Right lung (tissue), 10 donors: ENCODE measurements at places on chromosomes 2 and 18. TPM values are rescaled to one million over a fixed set of nuclear protein-coding genes. Genes with fewer than 3 reads are reported as not detected.

DNA sequence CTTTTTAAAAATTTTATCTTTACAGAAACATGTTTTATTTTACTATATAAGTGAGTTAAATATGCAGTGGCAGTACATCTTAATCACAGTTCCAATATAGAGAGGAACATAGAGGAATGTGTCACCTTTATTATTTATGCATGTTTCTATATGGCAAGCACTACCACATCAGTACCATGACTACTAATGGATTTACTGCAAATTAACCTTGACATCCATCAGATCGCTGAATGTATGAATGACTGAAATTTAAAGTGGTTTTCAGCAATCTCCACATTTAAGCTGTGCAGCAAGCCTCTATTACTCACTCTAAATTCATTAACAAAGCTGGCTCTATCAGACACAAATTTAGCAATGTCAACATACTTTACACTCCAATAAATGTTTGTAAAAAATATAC lies 790.6 kb downstream of the NRXN1 start:
- no peak for DNase-seq

- DNase-seq: peak; percentile 20
Observed at GRCh38 chr2:138707392-138708074, 72.7 kb downstream of the NXPH2 start.

DNA sequence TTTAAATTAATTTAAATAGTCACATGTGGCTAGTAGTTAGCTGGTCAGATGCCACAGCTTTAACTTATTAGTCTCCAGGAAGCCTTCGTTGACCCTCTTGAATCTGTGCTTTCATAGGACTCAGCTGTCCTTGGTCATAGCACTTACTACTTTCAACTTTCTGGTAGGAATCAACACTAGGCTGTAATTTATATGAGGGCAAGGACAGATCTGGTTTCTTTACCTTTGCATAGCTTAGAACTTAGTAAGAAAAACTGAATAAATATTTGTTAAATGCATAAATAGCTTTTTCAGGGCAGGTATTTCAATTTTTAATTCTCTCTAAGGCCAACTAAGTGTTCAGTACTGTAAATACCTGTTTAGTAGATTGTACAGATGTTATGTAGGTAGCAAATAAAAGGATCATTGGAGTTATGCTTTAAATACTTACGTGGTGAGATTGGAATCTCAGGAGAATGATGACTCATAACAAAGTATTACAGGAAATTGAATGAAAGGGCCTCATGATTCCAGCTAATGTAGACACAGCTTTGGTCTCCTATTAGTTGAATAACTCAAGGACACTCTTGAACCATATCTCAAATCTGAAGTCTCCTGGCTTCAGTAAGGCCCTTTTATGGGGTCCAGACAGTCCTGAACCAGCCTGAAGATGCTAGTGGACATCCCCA lies 2.6 kb downstream of the CLIP4 start:
- DNase-seq: no peak

- DNase-seq: no peak
Observed at GRCh38 chr2:202842690-202843089, 28.9 kb downstream of the ICA1L start.

DNA sequence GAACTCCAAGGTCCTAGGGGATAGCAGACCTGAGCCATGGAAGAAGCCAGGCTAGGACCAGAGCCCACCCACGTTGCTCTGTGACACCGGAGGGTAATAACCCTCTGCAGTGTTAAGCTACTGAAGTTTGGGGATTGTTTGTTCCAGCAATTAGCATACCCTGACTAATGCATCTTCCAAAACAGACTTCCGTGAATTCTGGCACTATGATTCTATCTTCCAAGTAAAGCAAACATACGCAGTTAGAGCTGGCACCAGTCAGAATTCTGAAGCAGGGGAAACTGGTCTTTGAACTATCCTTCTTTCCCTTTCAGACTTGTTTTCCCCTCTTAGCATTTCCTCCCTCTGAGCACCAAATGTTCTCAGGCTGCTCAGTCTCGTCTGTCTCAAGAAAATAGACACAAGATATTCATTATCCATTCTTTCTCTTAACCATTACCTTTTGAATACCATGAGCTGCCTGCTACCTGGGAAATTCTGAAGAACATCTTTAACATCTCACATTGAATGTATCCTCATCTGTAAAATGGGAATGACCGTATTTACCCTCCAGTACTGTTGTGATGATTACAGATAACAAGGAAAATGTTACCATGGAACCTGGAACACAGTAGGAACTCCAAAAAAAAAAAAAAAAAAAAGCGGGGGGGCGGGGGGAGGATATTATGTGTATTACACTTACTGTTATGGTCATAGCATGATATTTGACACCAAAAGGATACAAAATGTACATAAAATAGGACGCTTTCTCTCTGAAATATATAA lies 108.2 kb downstream of the TCF4 start:
- DNase-seq: no peak

GRCh38 chr2:234165421-234165820 lies 114.9 kb downstream of the SPP2 start:
- DNase-seq: no peak

DNA sequence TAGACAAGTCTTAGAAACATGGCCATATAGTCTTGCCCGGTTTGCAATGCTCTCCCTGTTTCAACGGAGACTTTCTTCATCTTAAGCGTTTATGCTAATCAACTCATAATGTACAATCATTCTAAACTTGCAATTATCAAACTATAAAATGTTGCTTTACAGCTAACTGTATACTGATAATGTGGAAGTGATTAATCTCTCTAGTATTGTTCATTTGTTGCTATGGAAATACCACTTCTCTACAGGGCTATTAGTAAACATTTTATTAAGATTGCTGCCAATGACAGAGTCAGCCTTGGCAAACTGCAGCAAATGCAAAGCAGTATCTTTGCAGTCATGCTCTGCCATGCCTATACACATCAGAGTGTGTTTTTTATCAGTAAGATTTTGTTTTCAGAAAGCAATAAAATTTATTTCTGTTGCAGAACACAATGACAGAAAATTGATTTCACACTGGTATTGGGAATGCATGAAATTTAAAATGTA lies 1201.8 kb upstream of the CDH2 start:
- DNase-seq: no peak

- no peak for DNase-seq
Observed at GRCh38 chr2:162063281-162063680, 10.7 kb downstream of the DPP4 start.

- no peak for DNase-seq
Observed at GRCh38 chr2:9800639-9800974, 42.7 kb upstream of the TAF1B start.

DNA sequence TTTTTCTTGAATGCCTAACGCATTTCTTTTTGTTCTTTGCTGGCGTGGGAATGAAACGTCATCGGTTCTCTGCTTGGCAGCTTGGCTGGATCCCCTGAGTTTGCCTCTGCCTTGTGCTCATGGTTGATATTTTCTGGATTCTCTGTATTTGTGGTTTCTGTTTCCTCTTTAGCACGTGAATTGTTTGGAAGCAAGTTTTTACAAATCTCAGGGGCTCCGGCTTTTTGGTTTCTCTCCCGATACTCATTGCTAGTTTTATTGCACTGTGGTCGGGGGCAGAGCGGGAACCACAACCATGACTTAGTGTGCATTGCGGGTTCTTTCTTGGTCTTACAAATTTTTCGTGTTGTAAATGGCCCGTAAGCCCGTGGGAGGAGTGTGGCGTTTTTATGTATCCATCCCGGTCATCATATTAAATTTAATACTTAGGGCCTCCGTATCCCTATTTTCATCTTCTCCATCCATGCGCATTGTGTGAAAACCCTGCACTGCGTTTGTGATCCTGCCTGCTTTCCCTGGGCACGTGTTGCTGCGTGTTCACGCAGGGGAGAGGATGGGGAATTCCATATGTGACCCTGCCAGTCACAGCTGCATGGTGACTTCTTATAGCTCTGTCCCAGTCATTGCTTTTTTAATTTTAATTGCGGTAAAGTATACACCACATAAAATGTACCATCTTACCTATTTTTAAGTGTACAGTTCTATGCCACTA lies 9.4 kb downstream of the RAMP1 start:
- DNase-seq: no peak

The RUFY4 gene
- polyA plus RNA-seq: 0.30 TPM

The UGT1A7 gene
- not detected for polyA plus RNA-seq

The PPP1R1C gene
- polyA plus RNA-seq: 1.6 TPM

The ARPC2 gene
- polyA plus RNA-seq: 248 TPM

The TEX44 gene
- polyA plus RNA-seq: not detected

The UGT1A3 gene
- polyA plus RNA-seq: not detected
